C1 segment of cervical spinal cord (tissue), 14 donors: ENCODE measurements at places on chromosomes 12 and 14.

DNA sequence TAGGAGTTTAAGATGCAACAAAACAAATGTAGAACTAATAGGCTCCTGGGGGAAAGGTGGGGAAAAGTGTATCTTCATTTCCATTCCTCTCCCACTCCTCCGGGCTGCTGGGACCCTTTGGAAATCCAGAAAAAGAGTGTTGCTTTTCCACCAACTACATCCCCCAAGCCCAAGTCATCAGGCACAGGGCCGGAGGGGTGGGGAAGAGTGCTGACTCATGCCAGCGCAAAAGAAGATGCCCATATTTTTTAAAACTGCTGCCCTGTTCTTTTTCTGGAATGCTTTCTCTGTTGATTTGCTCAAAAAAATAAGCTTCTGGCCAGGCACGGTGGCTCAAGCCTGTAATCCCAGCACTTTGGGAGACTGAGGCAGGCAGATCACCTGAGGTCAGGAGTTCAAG, 70.9 kb downstream of the TBK1 start:
- no peak for DNase-seq

DNA sequence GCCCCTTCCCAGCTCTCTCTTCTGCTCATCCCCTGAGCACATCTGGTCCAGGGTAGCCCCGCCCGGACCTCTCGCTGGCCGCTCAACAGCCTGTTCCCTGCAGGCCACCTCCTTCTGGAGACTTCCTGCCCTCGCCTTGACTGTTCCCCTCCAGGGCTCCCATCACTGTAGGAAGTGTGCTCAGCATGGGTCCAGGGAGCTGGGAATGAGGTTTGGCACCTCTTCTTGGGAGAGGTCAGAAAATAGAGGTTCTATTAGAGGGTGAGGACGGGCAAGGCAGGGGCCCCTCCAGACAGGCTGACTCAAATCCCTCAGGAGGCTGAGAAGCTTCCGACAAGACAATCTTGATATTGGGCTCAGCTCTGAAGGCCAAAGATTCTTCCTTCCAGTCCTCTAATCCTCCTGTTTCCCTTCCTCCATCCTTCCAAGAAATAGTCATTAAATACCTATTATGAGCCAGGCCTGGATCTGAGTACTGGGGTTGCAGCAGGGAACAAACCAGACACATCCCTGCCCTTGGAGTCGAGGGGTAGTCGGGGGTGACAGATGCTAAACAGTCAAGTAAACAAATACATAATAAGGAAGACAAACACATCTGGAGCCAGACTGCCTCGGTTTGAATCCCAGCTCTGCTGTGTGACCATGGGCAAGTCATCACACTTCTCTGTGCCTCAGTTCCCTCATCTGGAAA, 30.6 kb downstream of the CMKLR1 start:
- no peak for DNase-seq

DNA sequence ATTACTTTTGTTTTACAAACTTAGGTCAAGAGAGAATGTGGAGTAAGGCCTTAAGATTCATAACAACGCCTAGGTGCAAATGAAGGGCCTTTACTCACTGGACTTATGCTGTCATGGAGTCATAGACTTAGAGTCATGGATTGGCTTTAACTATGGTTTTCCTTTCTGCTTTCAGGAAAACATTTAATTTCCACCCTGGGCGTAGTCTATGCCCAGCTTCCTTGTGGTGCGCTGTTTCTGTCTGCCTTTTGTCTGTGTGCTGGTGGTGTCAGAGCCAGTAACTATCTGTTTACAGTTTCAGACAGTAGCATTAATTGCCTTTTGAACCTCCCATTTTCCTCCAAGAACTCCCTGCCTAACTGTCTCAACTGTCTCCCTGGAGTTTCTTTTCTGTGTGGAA, 31.8 kb upstream of the COX6A1 start:
- DNase-seq, result no peak

GRCh38 chr12:9702255-9702654, 30.6 kb downstream of the CLECL1 start:
- no peak for DNase-seq

DNA sequence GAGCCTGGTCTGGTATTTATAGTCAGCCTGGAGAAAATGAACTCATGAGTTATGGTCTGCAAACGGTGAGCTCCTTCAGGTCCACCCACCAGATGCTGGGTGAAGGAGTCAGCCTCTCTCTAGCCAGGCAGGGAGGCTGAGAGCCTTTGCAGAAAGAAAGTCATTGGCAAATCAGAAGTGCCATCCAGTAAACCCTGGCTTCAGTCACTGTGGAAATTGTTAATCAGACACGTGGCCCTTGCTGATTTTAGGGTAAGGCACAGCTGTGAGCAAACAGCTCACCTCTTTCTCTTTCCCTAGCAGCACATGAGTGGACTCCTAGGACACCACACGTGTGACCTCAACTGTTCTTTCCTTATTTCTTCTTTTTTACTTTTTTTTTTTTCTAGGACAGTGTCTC, 44.9 kb downstream of the CHST11 start:
- no peak for DNase-seq

DNA sequence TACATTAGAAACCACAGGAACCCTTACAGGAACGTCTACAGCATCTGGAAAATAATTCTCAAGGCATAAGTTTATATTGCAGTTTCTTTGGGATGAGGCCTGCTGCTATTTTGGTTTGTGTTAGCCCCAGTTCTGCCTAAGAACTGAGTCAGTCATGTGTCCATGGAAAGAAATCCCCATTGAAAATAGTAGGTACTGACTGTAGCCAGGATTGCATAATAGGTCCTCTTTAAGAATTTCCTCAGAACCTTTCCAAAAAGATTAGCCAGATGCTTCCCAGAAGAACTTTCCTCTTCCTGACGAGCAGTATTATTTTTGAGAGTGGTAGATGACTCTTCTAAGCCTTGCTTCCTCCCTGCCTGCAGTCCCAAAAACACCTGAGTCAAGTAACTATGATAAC, 52.6 kb downstream of the RASSF8 start:
- no peak for DNase-seq

DNA sequence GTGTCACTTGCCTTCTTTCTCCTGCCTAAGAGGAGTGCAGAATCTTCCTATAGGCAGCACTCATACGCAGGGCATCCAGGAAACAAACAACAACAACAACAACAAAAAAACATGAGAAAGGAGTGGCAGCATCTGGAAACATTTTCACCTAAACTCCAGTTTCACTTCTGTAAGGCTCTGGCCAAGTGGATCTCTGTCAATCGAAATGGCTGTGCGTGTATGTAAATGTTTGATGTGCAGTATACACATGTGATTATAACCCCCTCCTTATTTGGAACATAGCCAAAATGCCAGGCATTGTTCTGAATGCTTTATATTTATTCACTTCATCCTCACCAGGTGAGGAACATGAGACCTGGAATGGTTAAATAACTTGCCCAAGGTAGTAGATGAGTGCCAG, 76.8 kb downstream of the COX16 start:
- DNase-seq, result no peak

DNA sequence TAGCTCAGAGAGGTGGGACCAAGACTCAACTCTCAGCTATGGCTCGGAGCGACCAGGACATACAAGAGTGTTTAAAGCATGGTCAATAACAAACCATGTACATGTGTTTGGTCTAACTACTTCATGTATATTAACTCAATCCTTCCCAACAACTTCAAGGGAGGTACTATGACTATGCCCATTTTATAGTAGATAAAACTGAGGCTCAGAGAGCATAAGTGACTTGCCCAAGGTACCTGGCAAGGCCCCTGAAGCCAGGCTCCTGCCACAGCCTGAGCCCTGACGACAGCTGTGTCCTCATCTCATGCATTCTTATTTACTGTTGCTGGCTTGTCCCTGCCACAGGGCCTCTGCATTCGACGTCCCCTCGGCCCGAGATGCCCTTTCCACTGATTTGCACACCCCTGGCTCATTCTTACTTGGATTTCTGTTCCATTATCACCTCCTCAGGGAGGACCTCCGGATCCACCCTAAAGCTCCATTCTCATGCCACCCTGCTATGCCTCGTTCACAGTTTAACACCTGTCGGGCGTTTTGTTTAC, 2.6 kb downstream of the TESC start:
- no peak for DNase-seq

DNA sequence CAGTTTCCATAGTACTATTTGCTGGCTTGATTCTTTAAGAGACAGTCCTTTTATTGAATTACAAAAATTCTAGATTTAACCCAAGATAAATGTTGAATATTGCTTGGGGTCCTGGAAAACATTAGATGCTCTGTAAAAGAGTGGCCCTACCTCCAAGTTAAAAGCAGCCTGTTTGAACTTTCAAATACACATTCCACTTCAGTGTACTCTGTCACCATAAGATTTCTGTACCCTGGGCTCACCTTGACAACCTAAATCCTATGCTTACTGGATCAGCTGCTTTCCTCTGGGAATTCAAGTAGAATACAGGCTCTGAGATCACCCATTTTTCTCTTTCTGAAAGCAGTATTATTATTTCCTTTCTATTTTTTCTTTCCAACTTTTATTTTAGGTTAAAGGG, 107.7 kb upstream of the DCN start:
- DNase-seq, result no peak

DNA sequence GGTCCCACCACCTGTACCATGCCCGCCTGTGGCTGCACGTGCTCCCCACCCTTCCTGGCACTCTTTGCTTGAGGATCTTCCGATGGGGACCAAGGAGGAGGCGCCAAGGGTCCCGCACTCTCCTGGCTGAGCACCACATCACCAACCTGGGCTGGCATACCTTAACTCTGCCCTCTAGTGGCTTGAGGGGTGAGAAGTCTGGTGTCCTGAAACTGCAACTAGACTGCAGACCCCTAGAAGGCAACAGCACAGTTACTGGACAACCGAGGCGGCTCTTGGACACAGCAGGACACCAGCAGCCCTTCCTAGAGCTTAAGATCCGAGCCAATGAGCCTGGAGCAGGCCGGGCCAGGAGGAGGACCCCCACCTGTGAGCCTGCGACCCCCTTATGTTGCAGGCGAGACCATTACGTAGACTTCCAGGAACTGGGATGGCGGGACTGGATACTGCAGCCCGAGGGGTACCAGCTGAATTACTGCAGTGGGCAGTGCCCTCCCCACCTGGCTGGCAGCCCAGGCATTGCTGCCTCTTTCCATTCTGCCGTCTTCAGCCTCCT, 1.1 kb downstream of the INHBE start:
- peak; percentile 31 for DNase-seq

GRCh38 chr14:76708028-76708427, 53.2 kb upstream of the VASH1 start:
- DNase-seq, result no peak

DNA sequence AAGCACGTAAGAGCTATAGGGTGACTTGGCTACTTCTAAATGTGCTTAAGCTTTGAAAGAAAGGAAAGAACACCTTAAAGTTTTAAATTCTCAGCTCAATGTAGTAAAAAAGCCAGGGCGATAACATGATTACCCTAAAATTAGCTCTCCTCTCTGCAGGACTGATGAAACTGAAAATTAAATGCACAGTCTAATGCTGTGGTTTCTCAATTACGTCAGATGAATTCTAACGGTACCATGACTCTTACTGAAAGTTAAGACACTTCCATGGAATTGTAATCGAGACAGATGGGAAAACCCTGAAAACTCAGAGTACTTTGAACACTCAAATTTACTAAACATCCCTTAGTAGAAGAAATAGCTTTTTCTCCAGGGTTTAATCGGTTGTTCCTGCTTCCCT, 25.9 kb upstream of the PRKD1 start:
- DNase-seq, result no peak

GRCh38 chr14:104223101-104224041, 85.0 kb downstream of the KIF26A start:
- no peak for DNase-seq

- no peak for DNase-seq
Observed at GRCh38 chr12:120584343-120585149, 3.3 kb upstream of the POP5 start.

GRCh38 chr12:116096874-116097273, 180.6 kb downstream of the MED13L start:
- no peak for DNase-seq

- DNase-seq, result no peak
Observed at GRCh38 chr12:19430988-19431387, 8.3 kb upstream of the AEBP2 start.

- no peak for DNase-seq
Observed at GRCh38 chr14:78968265-78968664, 798.1 kb downstream of the NRXN3 start.

- DNase-seq, result peak; percentile 58
Observed at GRCh38 chr14:64715628-64716412, 11.6 kb downstream of the PLEKHG3 start.

DNA sequence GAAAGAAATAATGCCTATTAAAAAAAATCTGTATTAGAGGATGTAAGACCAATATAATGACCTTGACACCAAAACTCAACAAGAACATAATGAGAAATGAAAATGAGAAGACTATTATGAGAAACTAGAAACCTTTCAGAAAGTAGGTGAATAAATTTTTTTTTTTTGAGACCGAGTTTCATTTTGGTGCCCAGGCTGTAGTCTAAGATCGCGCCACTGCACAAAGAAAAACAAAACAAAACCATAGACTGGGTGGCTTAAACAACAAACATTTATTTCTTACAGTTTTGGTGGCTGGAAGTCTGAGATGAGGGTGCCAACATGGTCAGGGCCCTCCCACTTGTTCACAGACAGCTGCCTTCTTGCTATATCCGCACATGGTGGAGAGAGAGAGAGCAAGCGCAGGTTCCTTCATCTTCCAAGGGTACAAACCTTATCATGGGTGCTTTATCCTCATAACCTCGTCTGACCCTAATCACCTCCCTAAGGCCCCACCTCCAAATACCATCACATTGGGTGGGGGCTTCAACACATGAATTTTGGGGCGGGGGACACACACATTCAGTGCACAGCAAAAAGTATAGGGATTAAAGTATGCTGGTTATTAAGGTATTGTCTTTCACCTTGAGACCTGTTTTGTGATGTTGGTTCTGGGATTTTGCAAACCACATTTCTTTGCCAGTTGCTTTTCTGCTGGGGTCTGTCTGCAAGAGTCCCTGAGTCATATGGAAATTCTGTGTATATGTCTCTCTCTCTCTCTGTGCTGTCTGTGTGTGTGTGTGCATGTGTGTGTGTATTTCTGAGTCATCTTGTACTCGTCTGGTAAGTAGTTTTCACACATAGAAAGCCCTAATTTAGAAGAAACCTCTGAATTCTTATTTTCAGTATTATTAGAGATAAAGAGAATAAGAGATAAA, 26.2 kb downstream of the ZCRB1 start:
- no peak for DNase-seq

DNA sequence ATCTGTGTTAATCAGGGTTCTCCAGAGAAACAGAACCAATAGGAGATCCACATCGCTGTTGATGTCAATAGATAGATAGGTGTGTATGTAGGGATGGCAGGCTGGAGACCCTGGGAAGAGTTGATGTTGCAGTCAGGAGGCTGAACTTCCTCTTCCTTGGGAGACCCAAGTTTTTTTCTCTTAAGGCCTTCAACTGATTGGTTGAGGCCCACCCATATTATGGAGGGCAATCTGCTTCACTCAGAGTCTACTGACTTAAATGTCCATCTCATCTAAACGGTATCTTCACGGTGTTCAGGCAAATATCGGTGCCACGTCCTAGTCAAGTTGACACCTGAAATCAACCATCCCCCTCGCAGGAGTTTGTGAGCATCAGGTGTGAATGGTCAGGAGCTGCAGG, 63.0 kb downstream of the ETV6 start:
- DNase-seq, result no peak
